ENCODE measurements at places on chromosomes 6 and 20. TPM values are rescaled to one million over a fixed set of nuclear protein-coding genes. Genes with fewer than 3 reads are reported as not detected.

Gene BHLHE23
- total RNA-seq = not detected

Gene GNMT
- not detected for total RNA-seq

Gene LIN28B
- 0.14 TPM for total RNA-seq

GRCh38 chr20:4702562-4703280, 19.0 kb upstream of the PRND start:
- no peak for DNase-seq

Gene MMUT
- total RNA-seq = 4.1 TPM

DNA sequence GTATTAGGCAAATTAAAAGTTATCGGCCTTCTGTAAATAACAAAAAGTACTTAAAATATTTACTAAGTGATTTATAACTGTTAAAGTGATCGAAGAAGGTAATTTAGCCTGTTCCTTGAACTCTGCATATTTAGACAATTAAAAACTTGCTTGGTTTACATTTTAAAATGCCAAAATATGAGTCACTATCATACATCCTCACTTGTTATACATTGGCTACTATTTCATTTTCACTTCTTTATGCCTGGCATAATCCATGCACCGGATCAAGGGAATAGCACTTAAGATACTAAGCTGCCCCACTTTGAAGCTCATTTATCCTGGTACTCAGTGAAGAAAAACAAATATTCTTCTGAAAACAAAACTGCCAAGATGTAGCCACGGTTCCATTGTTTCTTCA, 344.6 kb downstream of the UBE3D start:
- no peak for DNase-seq

DNA sequence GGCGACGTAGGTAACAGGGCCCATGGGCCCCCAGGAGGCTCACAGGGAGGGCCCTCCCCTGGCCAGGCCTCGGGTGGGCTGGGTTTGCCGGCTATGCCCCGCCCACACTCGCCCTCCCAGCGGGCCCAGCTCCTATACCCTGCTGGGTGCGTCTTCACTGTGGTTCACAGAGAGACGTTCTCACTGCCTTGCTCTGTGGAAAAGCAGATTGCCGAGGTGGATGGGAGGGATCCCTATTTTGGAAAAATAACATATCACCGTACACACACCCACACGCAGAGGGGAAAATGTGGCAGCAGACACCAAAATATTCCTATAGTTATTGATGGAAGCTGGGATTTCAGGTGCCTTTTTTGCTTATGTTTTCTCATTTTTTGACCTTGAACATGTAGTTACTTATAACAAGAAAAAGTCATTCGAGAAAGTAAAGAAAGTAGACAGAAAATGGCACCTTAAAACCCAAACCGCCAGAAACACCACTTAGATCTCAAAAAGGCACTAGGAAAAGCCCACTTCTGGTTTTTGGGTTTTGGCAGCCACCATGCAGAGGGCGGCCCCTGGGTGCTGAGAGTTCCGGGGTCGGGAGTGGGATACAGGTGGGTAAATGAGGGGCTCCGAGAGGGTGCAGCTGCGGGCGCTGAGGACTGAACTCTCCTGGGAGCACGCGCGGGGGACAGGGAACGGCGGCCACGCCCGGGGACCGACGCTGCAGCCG, 49.4 kb downstream of the TMEM242 start:
- DNase-seq = peak; percentile 62

Gene HSPA1L
- total RNA-seq = 4.6 TPM

GRCh38 chr6:79862126-79862525, 85.2 kb downstream of the ELOVL4 start:
- DNase-seq = no peak

- no peak for DNase-seq
These were observed 4.4 kb downstream of the CD83 start for GRCh38 chr6:14121936-14122344.

GRCh38 chr20:25632940-25633790, 9.4 kb upstream of the NANP start:
- DNase-seq = no peak

All from uterus (tissue), 4 donors.